ENCODE measurements at places on chromosomes 11 and 22. TPM values are rescaled to one million over a fixed set of nuclear protein-coding genes. Genes with fewer than 3 reads are reported as not detected.

- no peak for DNase-seq
These were observed 1219.6 kb downstream of the BRD1 start for GRCh38 chr22:48607901-48608662.

DNA sequence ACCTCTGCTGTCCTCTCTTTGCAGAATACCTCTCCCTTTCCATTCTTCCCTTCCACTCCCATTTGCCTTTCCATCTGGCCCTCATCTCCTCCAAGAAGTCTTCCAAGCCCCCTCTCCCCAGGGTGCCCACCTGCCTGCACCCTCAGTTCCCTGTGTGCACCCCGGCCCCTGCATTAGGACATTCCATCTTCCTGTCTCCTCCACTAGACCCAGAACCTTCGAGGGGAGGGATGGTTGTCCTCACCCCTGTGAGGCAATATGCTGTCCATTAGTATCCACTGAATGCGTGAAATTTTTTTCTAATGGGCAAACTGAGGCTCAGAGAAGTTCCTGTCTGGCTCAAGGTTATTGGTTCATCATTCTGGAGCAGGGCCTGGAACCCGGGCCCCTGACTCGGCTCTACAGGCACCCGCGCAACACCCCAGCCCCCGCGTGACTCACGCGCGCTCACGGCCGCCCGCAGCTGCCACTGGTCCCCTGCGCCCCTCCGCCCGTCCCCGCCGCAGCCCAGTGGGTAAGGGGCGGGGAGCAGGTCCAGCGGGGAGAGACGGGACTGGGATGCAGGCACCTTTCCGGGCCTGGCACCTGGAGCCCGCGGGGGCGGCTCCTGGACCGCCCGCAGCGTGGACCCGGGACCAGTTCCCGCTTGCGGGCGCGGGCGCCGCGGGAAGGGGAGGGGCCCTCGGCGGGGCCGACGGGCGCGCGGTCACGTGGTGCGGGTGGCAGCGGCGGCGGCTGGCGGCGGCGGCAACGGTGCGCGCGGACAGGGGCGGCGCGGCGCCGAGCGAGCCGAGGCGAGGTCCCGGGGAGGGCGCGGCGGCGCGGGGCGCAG, 7.0 kb downstream of the SEPTIN3 start:
- no peak for DNase-seq

- DNase-seq = no peak
These were observed 10.3 kb upstream of the UCP3 start for GRCh38 chr11:74019104-74019738.

DNA sequence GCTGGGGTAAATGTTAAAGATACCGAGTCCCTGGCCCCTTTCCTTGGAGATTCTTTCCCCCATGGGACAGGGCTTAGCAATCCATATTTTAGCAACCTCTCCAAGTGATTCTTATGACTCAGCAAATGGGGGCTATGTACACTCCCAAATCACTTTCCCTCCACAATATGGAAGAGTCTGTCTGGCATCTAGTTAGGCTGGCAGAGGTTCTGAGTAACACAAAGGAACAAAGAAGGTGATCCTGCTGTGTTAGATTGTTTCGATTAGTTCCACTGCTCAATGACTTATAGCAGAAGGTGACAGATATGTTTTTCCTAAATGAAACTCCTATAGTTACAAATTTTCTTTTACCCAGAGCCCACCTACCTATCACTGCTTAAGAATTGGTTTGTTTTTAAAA, 154.0 kb upstream of the SYT13 start:
- DNase-seq = no peak

GRCh38 chr11:68683536-68684384, 584 bp upstream of the GAL start:
- DNase-seq = no peak

DNA sequence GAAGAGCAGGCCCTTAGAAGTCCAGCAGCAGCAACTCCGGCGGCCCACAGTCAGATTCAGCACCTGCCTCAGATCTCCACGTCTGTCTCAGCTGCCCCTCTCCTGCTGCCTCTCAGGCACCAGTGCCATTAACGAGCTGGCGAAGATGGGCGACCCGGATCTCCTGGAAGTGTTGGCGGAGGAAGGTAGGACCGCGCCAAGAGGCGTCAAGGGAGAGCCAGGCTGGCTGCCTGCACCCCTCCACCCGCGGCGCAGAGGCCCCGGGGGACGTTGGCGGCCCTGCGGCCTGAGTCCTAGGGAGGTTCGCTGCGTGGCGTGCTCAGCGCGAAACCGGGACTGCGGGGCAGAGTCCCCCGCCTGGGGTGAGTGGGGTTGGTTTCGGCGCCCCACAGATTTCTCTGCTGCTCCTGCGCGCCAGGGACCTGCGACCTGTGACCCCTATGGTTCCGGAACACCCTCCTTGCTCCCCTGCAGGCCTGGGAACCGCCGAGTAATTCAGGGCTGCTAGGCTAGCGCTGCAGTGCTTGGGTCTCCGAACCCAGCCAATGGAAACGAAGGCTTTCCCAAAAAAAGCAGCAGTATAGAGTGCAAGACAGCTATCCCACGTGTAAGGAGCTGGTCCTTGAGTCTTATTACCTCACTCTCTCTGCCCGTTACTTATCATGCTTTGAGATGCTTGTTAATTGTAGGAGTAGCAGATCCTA, 615 bp downstream of the ANO5 start:
- no peak for DNase-seq

DNA sequence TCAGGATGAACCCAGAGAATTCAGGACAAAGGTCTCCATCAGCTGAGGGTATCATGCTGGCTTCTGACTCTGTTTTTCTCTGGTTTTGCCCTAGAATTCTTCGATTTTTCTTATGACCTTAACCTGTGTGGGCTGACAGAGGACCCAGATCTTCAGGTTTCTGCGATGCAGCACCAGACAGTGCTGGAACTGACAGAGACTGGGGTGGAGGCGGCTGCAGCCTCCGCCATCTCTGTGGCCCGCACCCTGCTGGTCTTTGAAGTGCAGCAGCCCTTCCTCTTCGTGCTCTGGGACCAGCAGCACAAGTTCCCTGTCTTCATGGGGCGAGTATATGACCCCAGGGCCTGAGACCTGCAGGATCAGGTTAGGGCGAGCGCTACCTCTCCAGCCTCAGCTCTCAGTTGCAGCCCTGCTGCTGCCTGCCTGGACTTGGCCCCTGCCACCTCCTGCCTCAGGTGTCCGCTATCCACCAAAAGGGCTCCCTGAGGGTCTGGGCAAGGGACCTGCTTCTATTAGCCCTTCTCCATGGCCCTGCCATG, 16.8 kb downstream of the SERPING1 start:
- no peak for DNase-seq

DNA sequence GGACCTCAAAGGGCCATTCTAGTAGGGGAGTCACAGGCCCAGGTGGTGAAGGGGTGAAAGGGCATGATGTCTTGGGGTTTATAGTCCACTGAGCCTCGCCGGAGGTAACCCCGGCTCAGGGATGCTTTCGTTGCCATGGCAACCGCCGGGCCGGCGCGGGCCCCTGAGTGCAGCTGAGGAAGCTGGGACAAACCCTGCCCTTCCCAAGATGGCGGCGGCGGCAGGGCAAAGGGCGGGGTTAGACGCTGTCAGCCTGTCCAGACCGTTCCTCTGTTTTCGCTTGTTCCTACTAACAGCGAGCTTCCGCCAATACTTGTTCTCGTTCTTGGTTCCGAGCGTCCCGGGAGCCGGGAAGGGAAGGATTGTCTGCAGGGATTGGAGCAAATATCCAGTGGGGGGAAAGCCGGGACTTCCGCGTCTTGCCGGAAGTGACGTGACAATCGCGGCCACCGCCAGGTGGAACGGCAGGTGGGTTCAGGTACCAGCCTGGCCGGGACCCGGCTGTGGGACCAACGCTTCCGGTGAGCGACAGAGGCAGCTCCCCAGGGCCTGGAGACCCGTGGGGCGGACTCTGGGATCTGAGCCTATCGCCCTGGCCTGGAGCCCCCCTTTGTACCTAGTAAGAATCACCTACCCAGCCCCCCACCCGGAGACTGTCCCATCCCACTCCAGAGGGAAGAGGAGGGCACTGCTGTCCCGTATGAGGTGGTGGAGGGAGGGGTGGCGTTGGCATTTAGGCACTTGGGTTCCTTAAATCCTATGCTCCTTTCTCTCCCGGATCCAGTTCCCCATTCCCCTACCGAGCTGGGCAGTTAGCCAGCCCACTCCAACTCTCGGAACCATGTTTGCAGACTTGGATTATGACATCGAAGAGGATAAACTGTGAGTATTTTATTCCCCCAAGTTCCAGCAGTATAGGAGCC, at the start of gene PICK1:
Gene PICK1 (plus strand): TSS at position 436 of the 923 bp plus-strand sequence. CDS start 406 bp downstream, at position 842.
- DNase-seq = peak; percentile 37

GRCh38 chr22:41397143-41397811, 15.5 kb downstream of the TEF start:
- no peak for DNase-seq

- DNase-seq = no peak
These were observed 13.7 kb downstream of the NUP98 start for GRCh38 chr11:3783611-3784010.

DNA sequence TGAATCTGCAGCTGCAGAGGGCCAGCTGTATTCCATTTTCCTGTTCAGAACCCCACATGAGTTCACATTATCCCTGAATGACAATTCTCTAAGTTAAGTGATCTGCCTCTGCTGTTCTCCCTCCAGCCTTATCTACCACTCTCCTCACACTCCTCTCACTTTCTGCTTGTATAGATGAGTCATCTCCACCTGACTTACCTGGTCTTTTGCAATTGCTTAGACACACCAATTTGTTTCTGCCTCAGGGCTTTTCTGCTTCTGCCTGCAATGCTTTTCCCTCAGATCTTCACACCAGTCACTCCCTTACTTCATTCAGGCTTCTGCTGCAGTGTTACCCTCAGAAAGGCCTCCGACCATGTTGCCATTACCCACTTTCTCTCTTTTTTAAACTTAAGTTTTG, 118.1 kb downstream of the ATM start:
- no peak for DNase-seq

DNA sequence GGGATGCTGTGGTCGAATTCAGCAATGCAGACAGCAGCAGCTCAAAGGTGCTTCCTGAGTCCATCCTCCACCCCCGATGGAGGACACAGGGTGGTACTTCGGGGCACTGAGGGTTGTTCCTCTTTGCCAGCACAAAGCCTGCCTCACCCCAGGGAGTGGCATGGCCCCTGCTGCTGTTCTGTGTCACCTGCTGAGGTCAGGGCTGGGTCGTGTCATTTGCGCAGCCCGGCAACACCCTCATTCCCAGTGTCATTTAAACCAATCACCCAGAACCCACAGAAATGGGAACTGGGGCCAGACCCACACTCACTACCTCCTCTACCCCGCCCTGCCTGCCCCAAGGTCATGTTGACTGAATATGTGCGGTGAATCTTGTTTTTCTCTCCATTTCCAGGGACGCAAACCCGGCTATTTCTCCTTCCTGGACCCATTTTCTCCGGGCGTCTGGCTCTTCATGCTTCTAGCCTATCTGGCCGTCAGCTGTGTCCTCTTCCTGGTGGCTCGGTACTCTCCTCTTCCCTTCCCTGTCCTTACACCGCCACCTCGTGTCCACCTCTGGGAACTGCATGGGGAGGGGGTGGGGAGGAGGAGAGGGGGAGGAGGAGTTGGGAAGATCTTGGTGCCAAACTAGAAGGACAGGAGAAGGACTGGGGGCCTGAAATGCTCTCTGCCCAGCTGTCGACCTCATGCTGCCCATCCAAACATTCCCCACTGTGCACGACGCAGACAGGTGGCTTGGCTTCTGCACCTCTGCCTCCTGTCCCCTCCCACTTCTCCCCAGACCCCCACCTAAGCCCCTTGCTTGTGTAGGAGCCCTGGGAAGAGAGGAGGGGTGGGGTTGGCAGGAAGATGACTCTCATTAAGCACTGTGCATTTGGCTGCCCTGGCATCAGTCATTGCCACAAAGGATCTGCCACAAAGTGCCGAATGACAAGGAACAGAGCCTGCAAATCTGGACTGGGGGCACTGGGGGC, 71.2 kb upstream of the TBCEL start:
- DNase-seq = peak; percentile 76

DNA sequence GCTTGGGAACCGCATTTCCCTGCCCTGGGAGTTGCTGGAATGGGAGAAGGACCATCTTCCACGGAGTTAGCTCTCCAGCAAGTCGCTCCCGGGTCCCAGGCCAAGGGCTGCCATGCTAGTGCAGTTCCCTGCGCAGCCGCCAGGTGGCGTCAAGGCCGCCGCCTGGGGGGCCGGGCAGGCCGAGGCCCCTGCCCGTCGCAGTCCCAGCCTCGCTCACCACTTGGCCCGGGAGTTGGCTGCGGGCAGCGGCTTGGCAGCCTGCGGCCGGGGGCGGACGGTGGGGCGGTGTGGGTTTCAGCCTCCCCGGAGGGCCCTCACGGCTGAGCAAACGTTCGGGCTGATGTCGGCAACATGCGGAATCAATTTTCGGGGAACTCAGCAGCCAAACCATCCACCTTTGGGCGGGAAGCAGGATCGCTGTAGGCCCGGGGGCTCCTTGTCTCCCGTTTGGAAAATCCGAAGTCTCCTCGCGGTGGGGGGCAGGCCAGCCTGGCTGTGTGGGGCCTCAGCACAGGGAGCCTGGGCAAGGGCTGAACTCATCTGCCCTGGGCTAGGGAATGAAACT, 415.1 kb downstream of the SOX6 start:
- no peak for DNase-seq

DNA sequence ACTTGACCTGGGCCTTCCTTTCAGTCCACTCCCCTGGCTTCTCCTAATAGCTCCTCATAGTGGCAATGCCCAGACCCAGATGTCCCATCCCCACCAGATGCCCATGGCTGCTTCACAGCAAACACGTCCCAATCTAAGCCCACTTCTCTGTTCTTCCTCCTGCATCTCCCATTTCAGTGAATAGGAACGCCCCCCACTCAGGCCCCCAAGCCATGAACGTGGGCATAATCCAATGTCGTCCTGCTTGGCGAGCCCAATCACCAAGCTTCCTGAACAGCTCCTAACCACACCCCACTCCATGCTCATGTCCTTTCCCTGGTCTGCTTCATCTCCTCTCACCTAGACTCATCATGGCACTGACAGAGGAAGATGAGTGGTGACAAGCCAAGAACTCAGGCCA, 8.9 kb downstream of the IL18BP start:
- no peak for DNase-seq

DNA sequence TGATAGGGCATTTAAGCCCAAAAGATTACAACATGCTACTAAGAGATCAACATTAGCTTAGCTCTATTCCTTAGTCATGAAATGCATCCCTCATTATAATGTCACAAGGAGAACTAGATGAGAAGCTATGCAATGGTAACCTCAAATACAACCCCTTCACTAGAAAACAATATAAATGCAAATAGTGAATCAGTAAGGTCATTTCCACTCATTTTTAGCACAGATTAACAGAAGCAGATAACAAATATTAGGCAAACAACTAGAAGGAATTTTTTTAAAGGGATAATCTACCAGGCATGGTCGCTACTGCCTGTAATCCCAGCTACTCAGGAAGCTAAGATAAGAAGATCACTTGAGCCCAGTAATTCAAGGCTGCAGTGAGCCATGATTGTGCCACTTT, 28.2 kb downstream of the SIK3 start:
- DNase-seq = no peak

DNA sequence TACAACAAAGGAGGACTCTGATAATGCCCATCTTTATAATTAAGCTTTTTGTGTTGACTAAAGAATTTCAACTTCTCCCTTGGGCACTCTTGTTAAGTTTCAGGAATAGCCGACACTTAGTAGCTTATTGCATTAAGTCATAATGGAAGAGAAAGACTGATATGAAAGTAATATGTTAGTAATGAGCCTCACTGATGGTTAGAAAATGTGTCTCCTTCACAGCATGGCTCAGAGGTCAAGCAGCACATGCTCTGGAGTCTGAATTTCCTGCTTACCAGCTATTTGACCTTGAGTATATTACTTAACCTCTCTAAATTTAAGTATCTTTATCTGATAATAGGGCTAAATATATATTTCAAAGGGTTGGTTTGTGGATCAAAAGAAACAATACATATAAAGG, 39.0 kb downstream of the PDGFD start:
- no peak for DNase-seq

GRCh38 chr11:77705195-77705875, 67.7 kb upstream of the CLNS1A start:
- no peak for DNase-seq

MOGAT2 gene
- total RNA-seq = not detected

LRRC10B gene
- not detected for total RNA-seq

OR52N4 gene
- total RNA-seq = not detected
